ENCODE measurements at places on chromosomes 6 and 20. TPM values are rescaled to one million over a fixed set of nuclear protein-coding genes. Genes with fewer than 3 reads are reported as not detected.

The PDE7B gene
- 2.2 TPM for total RNA-seq

The SYTL3 gene
- total RNA-seq: 13.9 TPM

DNA sequence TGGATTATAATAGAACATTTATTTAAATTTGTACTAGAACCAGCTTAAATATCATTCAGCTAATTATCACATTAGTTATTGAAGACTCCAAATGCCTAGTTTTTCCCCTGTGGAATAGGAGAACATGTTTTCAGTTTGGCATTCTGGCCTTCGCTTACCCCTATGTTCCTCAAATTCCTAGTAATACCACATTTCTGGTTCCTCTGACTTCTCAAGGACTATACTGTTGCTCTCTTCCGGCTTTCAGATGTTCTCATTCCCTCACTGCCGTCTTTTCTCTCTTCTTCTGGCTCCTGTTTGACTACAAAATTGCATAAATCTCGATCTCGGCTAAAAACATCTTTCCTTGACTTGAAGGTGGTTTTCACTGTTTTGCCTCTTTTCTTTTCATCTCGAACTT is 71.8 kb upstream of the KHDRBS2 start:
- no peak overlapping the region for H3K4me3 ChIP-seq
- no peaks in the 10 kb centered on the region for H3K4me1 ChIP-seq
- DNase-seq: no peak
- no peak overlapping the region for H3K27ac ChIP-seq
- no peaks in the 10 kb centered on the region for H3K36me3 ChIP-seq
- H3K27me3 ChIP-seq: no peaks in the 10 kb centered on the region

The PXT1 gene
- total RNA-seq: not detected

DNA sequence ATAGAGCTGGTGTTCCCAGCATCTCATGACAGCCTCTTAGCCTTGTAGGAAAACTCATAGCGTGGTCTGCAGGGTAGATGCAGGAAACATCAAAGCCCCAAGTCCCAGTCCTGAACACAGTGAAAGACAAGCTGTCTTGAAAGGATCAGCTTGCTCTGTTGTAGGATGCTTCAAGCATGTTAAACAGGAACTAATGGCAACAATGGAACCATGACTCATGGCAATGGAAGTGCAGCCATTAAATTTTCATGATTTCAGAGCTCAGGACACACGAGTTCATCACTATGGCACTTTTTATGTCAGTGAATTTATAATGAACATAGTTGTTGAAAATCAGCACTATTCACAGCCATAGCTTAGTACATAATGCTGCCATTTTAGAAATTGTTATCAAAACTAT is 367.7 kb downstream of the KIF16B start:
- no peaks in the 10 kb centered on the region for H3K4me1 ChIP-seq
- H3K4me3 ChIP-seq: no peak overlapping the region
- no peaks in the 10 kb centered on the region for H3K36me3 ChIP-seq
- no peak overlapping the region for H3K27ac ChIP-seq
- no peaks in the 10 kb centered on the region for H3K27me3 ChIP-seq

GRCh38 chr6:166760288-166760687 is 133.2 kb upstream of the RPS6KA2 start:
- H3K4me1 ChIP-seq: peaks cover 20% of the 10 kb centered on the region
- no peak overlapping the region for H3K27ac ChIP-seq
- DNase-seq: no peak
- H3K36me3 ChIP-seq: no peaks in the 10 kb centered on the region
- H3K4me3 ChIP-seq: no peak overlapping the region
- no peaks in the 10 kb centered on the region for H3K27me3 ChIP-seq

- peaks cover 6% of the 10 kb centered on the region for H3K36me3 ChIP-seq
- H3K27me3 ChIP-seq: no peaks in the 10 kb centered on the region
- peaks cover 88% of the 10 kb centered on the region for H3K4me1 ChIP-seq
- no peak overlapping the region for H3K4me3 ChIP-seq
- DNase-seq: no peak
Measured at GRCh38 chr20:33830371-33830770, 19.2 kb downstream of the CHMP4B start.

GRCh38 chr6:134619789-134620188 is 301.9 kb upstream of the SGK1 start:
- H3K4me1 ChIP-seq: peaks cover 4% of the 10 kb centered on the region
- H3K27ac ChIP-seq: no peak overlapping the region
- no peak for DNase-seq
- H3K4me3 ChIP-seq: no peak overlapping the region

- no peak for DNase-seq
- peaks cover 36% of the 10 kb centered on the region for H3K4me1 ChIP-seq
- no peaks in the 10 kb centered on the region for H3K36me3 ChIP-seq
- H3K27ac ChIP-seq: no peak overlapping the region
- no peaks in the 10 kb centered on the region for H3K27me3 ChIP-seq
- no peak overlapping the region for H3K4me3 ChIP-seq
Measured at GRCh38 chr20:44212792-44213191, 2.2 kb upstream of the OSER1 start.

GRCh38 chr6:166005944-166006899 is 161.4 kb downstream of the TBXT start:
- H3K36me3 ChIP-seq: no peaks in the 10 kb centered on the region
- no peak for DNase-seq
- H3K27ac ChIP-seq: no peak overlapping the region
- H3K4me3 ChIP-seq: peak overlapping the region; percentile 39

- H3K4me3 ChIP-seq: no peak overlapping the region
- no peak overlapping the region for H3K27ac ChIP-seq
- no peaks in the 10 kb centered on the region for H3K36me3 ChIP-seq
Measured at GRCh38 chr6:38305995-38306681, 333.6 kb downstream of the BTBD9 start.

- no peak overlapping the region for H3K4me3 ChIP-seq
- DNase-seq: no peak
- no peaks in the 10 kb centered on the region for H3K27me3 ChIP-seq
- no peaks in the 10 kb centered on the region for H3K36me3 ChIP-seq
Measured at GRCh38 chr6:16756660-16757255, 4.5 kb downstream of the ATXN1 start.

- H3K4me3 ChIP-seq: no peak overlapping the region
- DNase-seq: peak; percentile 36
- H3K27ac ChIP-seq: no peak overlapping the region
- peaks cover 61% of the 10 kb centered on the region for H3K27me3 ChIP-seq
- H3K36me3 ChIP-seq: no peaks in the 10 kb centered on the region
Measured at GRCh38 chr20:63096681-63097335, 90.0 kb upstream of the BHLHE23 start.

DNA sequence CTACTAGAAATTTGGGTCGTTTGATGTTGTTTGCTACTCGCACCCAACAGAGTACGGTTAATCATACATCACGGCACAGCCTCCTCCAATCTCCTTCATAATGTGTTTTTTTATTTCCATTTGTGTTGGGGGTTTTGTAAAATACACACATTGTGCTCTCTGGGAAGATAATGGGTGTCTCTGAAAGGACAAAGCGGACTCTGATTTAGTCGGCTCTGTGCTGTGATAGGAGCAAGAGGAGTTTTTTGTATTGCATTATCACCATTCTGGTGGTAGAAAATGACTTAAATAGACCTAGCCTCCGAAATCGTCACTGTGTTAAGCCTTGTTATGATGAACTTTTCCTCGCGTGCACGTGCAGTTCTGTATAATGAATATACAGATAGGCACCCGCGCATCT is 196.3 kb downstream of the CDH4 start:
- H3K27me3 ChIP-seq: peaks cover 14% of the 10 kb centered on the region
- no peaks in the 10 kb centered on the region for H3K36me3 ChIP-seq
- H3K27ac ChIP-seq: no peak overlapping the region
- H3K4me1 ChIP-seq: no peaks in the 10 kb centered on the region
- H3K4me3 ChIP-seq: no peak overlapping the region

- H3K4me1 ChIP-seq: no peaks in the 10 kb centered on the region
- DNase-seq: no peak
- H3K27ac ChIP-seq: no peak overlapping the region
- no peaks in the 10 kb centered on the region for H3K36me3 ChIP-seq
- H3K4me3 ChIP-seq: no peak overlapping the region
Measured at GRCh38 chr6:170424604-170425126, 118.1 kb downstream of the FAM120B start.

GRCh38 chr6:140623498-140623897 is 1249.0 kb upstream of the CITED2 start:
- H3K4me3 ChIP-seq: no peak overlapping the region
- no peaks in the 10 kb centered on the region for H3K27me3 ChIP-seq
- no peak for DNase-seq
- no peaks in the 10 kb centered on the region for H3K4me1 ChIP-seq
- H3K36me3 ChIP-seq: no peaks in the 10 kb centered on the region

DNA sequence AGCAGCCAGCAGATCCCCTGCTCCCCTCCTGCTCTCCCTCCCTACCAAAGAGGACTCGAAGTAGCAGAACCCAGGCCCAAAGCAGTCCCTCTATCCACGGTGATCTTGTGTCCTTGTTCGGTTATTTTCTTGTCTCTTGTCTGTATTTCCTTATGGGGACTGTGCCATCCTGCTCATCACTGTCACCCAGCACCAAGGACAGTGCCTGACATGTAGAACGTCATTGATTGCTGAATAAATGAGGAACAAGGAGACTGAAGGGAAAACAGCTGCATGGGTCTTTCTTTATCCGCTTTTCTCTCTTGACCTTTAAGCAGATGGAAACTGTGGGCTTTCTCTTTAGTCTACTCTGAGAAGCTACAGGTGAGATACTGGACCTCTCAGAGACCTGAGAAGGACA is 29.4 kb upstream of the ZNF831 start:
- H3K4me3 ChIP-seq: no peak overlapping the region
- no peaks in the 10 kb centered on the region for H3K4me1 ChIP-seq
- H3K27ac ChIP-seq: no peak overlapping the region
- H3K27me3 ChIP-seq: no peaks in the 10 kb centered on the region
- DNase-seq: no peak

The C6orf118 gene
- 6.5 TPM for total RNA-seq

DNA sequence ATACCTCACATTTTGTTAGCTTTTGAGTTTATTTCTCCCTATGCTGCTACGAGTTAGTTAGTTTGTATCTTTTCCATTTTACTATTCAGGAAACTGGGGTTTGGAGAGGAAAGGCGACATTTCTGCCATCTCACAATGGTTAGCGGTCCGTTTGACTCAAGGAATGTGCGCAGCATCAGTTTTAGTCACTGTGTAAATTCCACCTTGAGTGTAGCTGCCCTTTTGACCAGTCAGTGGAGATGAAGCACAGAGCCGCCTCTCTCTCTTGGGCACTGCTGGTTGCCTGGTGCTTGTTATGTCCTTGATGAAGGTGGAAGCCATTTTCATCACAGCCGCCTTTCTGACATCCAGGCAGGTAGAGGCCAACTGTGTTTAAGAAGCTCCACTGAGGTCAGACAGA is 185.5 kb downstream of the SCP2D1 start:
- H3K36me3 ChIP-seq: no peaks in the 10 kb centered on the region
- no peak for DNase-seq
- H3K27me3 ChIP-seq: no peaks in the 10 kb centered on the region
- H3K27ac ChIP-seq: no peak overlapping the region

The DDAH2 gene
- 67.0 TPM for total RNA-seq

- no peaks in the 10 kb centered on the region for H3K36me3 ChIP-seq
- H3K27ac ChIP-seq: no peak overlapping the region
- no peak for DNase-seq
- H3K27me3 ChIP-seq: no peaks in the 10 kb centered on the region
- no peaks in the 10 kb centered on the region for H3K4me1 ChIP-seq
Measured at GRCh38 chr20:11350126-11351005, 567.3 kb upstream of the BTBD3 start.

The LPA gene
- 0.30 TPM for total RNA-seq

GRCh38 chr6:13396241-13396792 is 68.0 kb upstream of the TBC1D7 start:
- H3K27me3 ChIP-seq: no peaks in the 10 kb centered on the region
- H3K4me3 ChIP-seq: no peak overlapping the region
- H3K36me3 ChIP-seq: no peaks in the 10 kb centered on the region
- H3K4me1 ChIP-seq: peaks cover 38% of the 10 kb centered on the region
- DNase-seq: no peak

DNA sequence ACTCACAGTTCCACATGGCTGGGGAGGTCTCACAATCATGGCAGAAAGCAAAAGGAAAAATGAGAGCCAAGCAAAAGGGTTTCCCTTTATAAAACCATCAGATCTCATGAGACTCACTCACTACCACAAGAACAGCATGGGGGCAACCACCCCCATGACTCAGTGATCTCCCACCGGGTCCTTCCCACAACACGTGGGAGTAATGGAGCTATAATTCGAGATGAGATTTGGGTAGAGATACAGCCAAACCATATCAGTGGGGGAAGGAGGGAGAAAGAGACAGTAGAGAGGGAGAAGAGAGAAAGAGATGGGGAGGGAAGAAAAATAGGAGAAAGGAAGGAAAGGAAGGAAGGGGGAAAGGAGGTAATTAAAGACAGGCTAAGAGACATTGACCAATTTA is 30.1 kb downstream of the GMDS start:
- no peaks in the 10 kb centered on the region for H3K36me3 ChIP-seq
- DNase-seq: no peak
- no peak overlapping the region for H3K27ac ChIP-seq
- no peak overlapping the region for H3K4me3 ChIP-seq
- H3K4me1 ChIP-seq: no peaks in the 10 kb centered on the region

GRCh38 chr6:74069089-74069581 is 373.1 kb downstream of the CD109 start:
- H3K36me3 ChIP-seq: no peaks in the 10 kb centered on the region
- no peak overlapping the region for H3K4me3 ChIP-seq
- no peak overlapping the region for H3K27ac ChIP-seq
- DNase-seq: no peak
- no peaks in the 10 kb centered on the region for H3K4me1 ChIP-seq

DNA sequence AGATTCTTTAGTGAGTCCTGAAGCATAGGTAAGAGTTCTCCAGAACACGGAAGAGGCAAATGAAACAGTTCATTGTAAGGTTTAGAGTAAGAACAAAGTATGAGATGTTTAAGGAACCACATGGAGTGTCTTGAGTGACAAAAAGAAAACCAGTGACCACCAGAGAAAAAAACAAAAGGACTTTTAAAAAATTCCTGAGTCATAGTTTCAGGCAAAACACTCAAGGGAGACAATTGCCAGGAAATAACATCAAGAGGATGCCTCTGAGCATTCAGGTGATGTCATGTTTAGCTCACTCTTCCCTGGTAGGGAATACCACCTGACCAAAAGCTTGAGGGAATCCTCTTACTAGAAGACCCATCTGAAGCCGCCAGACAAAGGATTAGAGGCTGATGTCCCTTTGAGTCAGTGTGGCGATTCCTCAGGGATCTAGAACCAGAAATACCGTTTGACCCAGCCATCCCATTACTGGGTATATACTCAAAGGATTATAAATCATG is 110.3 kb downstream of the COL19A1 start:
- no peaks in the 10 kb centered on the region for H3K36me3 ChIP-seq
- no peak overlapping the region for H3K4me3 ChIP-seq
- no peaks in the 10 kb centered on the region for H3K4me1 ChIP-seq
- H3K27ac ChIP-seq: no peak overlapping the region
- no peak for DNase-seq

The SNX9 gene
- 25.0 TPM for total RNA-seq

The PCIF1 gene
- total RNA-seq: 34.7 TPM

The NOX3 gene
- not detected for total RNA-seq

GRCh38 chr20:62427172-62428001 is at the start of gene RBBP8NL:
RBBP8NL (minus strand) TSS chr20:62427539; CDS start chr20:62419647, 7,892 bp downstream.
- peaks cover 5% of the 10 kb centered on the region for H3K27me3 ChIP-seq
- peak; percentile 91 for DNase-seq
- peak within 1 kb of the TSS; percentile 46 for H3K27ac ChIP-seq
- H3K4me1 ChIP-seq: peaks cover 9% of the 10 kb centered on the region
- H3K4me3 ChIP-seq: peak within 1 kb of the TSS; percentile 41

Measured in lower lobe of right lung (tissue), 2 donors.